HAP-1 (cell line): ENCODE measurements at places on chromosomes 2 and 18.

DNA sequence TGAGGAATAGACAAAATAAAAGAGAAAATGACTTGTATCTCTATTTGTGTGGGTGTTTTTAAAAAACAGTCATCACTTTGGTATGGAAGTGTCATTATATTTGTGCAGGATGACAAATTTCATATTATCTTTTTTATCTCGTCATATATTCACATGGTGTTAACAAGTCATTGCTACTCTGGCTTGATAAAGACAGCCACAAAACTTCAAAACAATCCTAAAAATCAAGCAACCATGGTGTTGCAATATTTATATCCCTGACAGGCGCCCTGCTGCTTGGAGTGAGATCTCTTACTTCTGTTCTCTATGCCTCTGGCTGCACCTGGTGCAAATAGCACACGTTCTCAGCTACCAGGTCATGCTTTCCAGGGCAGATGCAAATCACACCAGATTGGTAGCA lies 278.0 kb upstream of the EPHA4 start:
- no peak for DNase-seq

DNA sequence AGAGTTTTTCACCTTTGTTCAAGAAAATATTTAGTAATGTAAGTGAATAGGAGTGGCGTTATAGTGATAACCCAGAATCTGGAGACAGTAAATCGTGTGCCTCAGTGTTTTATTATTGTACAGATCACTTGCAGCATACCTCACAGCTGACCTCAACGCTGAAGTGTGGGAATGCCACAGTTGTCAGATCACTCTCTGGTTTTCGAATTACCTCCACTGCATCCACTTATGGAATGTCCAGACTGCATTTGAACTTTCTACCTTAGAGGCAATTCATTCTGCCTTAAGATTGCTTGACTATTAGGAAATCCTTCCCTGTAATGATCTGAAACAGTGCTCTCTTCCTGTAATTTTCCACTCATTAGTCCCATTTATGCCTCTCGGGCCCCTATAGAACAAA lies 164.5 kb upstream of the ALPP start:
- no peak for DNase-seq

GRCh38 chr18:40877096-40877495 lies 1077.9 kb upstream of the PIK3C3 start:
- DNase-seq: no peak

DNA sequence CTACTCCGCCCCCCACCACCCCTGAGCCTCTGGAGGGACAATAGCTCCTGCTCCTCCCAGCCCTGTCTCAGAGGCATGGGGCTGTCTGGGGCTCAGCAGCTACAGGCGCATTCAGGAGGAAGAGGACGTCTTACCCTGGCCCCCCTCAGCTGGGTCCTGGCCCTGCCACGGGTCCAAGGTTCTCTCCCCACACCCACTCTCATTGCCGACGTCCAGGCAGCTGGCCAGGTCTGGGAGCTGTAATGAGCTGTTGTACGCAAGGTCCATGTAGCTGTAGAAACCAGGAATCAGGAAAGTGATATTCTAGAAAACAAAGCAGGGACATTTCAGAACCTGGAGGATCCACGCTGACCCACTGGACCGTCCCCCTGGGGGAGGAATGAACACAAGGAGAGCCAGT lies 13.5 kb downstream of the PASK start:
- no peak for DNase-seq

- DNase-seq: no peak
These were observed 90.6 kb upstream of the HNMT start for GRCh38 chr2:137873536-137874244.

DNA sequence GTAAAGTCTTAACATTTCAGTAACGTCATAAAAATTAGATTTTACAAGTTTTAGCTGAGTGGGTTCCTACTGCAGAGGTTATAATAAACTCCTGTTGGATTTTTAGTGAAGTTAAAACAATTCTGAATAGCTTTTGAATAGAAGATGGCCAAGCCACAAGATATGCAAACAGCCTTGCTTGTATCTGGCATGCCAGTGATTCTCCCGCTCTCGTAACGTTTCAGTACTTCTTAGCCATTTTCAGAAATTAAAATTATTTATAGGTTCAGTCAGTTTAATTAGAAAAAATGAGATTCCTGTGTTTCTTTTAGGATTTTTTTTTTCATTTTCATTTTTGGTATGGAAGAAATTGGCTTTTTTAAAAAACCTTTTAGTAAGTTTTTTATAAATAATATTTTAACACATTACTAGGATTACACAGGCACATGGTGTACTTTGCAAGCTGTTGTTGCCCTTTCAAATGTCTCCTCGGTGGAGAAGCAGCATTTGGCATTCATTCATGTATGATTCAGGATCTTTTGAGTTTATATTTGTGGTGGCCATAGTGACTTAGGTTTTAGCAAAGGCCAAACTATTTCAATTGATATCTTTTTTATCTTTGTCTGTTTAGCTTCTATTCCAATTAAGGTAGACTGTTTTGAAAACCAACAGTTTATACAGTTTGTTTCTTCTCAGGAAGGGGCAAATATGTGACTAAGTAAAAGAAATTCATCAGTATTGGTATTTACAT lies 30.6 kb upstream of the RND3 start:
- DNase-seq: no peak

GRCh38 chr2:219388907-219389156 lies 1.1 kb upstream of the DNPEP start:
- DNase-seq: no peak

GRCh38 chr2:83742117-83742782 lies 716.8 kb downstream of the SUCLG1 start:
- no peak for DNase-seq

DNA sequence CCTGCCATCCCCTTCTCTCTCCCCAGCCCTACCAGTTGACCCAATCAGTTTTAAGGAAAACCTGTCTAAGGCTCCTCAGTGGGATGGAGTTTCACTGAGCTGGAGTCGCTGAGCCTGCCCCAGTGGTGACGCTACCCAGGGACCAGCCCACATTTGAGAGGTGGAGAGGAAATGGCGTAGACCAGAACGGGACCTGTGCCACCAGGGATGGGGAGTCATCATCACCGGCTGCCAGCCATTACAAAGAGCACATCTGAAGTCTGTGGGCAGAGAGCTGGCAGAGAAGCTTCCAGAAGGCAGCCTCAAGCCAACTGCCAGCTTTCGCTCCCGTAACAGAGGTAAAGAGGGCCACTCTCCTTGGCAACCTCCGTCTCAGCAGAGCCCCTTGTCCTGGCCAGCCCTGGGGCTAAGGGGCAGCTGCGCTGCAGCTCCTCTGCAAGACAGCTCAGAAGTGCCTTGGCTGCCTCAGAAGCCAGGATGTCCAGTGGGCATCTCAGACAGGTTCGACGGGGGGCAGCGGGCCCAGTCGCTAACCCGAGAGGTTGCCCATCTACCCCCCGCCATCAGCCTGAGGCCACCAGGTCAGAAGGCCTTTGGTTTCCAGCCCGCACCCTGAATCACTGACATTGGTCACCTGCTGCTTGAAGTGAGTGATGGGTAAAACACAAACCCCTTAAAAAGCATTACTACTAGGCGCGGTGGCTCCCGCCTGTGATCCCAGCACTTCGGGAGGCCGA lies 15.4 kb downstream of the SDC1 start:
- no peak for DNase-seq

- no peak for DNase-seq
These were observed 409.6 kb upstream of the TMEFF2 start for GRCh38 chr2:192604295-192604694.

- DNase-seq: no peak
These were observed 105.4 kb downstream of the FAM210A start for GRCh38 chr18:13620818-13621445.

DNA sequence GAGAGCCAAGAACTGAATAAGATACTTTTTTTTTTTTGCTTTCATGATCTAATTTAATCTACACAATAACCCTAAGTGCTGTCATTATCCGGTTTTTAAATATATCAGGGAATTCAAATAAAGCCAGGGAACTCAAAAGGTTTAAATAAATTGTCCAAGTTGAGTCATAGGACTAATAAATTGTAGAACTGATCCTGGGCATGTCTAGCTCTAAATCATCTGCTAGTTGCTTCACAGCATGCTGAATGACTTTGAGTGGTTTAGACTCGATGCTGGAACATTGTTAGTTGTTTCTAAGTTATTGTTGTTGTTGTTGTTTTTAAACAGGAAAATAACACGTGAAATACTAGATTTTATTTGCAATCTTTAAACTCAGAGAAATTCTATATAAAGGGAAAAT lies 147.2 kb upstream of the HNMT start:
- no peak for DNase-seq

DNA sequence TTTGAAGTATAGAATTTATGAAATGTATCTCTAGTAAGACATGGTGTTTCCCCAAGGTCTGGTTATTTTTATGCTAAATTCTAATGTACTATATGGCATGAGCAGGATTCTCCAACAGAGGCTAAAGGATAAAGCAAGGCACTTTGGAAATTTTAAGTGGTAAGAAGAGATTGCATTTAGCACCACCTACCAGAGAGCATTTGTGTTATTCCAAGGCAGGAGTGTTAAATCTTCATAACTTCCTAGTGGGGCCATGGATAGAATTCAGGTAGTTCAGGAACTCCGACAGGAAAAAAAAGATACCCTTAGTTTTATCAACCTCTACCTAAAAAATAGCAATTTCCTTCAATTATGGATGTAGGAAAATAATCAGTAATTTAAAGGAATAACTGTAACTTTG lies 497.4 kb upstream of the CRIM1 start:
- DNase-seq: no peak

GRCh38 chr2:172119089-172119488 lies 16.4 kb upstream of the DLX2 start:
- DNase-seq: no peak

DNA sequence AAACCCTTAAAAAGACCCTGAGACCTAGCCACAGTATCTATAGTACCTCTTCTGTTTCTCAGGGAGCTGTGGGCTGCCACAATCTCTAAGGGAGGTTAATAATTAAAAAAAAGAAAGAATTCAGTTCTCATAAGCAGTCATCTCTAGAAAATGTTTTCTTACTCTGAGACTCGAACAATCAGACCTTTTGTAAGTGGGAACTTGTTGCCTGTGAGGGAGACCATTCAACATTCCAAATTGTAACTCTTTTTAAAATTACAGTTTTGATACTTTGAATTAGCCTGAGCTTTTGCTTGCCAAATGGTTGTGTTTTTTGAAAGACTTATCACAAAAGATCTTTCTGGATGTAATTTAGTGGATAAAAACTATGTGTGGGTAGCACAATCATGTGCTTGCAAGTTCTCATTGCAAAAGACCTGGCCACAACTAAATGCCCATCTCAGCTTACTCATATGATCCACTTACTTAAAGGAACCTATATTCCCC lies 33.3 kb downstream of the IL1R2 start:
- DNase-seq: no peak

- no peak for DNase-seq
These were observed 837.4 kb downstream of the LRRTM4 start for GRCh38 chr2:76684756-76685155.

DNA sequence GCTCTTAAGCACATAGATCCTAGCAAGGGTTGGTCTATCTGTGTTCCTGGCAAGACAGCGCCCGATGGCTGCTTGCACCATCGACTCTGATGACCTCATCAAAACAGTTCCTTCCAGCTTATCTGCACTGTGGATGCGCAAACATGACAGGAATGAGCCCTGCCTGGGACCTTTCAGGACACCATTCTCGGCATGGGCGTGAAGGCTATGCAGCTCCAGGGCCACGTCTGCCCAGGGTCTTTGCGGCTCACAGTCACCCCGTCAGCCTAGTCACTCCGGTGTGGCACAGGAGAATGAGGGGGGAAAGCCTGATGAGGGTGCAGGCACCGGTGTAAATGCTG lies 147.8 kb upstream of the TWIST2 start:
- no peak for DNase-seq

- no peak for DNase-seq
These were observed 138.0 kb upstream of the CDCA7 start for GRCh38 chr2:173216668-173217067.

DNA sequence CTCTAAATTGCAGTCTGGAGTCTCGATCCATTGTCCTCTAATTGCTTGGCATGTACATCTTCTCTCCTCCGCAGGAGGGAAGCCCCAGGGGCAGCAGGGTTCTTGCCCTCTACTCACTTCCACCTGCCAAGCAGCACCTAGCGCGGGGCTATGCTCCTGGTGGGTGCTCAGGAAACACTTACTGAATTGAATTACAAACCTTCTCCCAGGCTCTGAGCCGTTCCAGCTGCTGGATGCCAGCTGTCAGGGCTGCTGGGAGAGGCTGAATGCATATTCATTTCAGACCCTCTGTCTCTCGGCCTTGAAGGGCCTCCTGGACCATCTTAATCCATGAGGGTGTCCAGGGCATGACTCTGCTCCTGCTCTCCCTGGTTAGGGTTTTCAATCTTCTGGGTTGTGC lies 94.0 kb downstream of the CELF4 start:
- DNase-seq: no peak

GRCh38 chr18:67363694-67364093 lies 152.8 kb downstream of the DSEL start:
- DNase-seq: no peak

GRCh38 chr18:5951515-5952091 lies 56.3 kb upstream of the TMEM200C start:
- no peak for DNase-seq

GRCh38 chr2:237581751-237582746 lies 8.5 kb downstream of the RAB17 start:
- no peak for DNase-seq

DNA sequence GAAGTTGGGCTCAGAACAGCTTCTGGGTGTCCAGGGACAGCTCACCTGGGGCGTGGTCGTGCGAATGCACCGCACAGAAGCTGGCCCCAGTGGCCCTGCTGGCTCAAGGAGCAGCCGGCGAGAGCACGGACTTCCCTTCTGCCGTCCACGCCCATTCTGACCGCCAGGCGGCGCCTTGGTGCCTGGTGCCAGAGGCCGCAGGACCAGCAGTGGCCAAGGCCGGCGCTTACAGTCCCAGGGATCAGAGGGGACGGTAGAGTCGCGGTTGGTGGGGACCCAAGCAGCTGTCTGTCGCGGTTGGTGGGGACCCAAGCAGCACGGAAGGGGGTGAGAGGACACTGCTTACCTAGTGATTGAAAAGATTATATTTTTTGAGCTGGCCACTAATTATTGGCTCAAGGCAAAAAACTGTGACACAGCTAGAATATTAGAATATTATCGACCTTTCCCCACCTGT lies 25.7 kb downstream of the NPPC start:
- peak; percentile 96 for DNase-seq

DNA sequence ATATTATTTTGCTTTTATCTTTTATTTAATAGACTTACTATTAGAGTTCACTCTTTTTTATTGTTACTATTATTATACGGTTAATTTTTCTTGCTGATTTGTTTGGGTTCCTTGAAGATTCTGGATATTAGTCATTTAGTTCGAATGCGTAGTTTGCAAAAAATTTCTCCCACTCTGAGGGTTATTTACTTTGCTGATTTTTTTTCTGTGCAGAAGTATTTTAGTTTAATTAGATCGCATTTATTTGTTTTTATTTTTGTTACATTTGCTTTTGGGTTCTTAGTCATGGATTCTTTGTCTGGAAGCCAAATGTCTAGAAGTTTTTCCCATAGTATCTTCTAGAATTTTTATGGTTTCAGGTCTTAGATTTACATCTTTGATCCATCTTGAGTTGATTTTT lies 585.2 kb downstream of the CPS1 start:
- no peak for DNase-seq

GRCh38 chr18:73563901-73564472 lies 583.6 kb downstream of the FBXO15 start:
- no peak for DNase-seq

- DNase-seq: no peak
These were observed 162.0 kb upstream of the RMP24 start for GRCh38 chr18:35810520-35810919.
